ENCODE measurements at places on chromosomes 3 and 15. TPM values are rescaled to one million over a fixed set of nuclear protein-coding genes. Genes with fewer than 3 reads are reported as not detected.

Gene PLCH1
- total RNA-seq: not detected

Gene ECE2
- not detected for total RNA-seq

DNA sequence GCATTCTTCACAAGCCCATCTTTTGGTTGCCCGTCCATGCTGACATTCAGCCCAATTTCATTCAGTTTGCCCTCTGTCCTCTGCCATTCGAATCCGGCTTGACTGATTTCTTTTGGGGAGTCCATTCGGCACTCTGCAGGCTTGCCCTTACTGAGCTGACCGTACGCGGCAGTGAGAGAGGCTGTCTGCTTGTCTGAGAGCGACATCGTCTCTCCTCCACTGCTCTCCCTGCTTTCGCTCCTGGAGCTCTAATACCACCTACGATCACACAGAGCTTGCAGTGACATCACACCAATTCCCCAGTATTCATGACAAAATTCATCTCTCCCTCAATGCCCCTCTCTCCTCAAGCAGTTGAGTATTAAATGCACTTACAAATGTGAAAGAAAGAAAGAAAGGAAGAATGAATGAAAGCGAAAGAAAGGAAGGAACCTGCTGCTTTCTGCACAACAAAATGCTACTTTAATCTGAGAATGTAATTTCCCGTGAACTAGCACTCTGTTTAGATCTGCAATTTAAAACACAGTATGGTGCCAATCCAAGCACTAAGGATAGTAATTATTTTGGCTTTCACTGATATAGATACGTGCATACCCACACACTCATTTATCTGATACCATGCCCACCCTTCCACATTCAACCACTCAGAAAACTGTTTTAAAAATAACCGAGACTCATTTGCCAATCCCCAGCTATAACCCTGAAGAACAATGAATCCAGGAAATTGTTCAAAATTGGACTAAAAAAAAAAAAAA lies 89.5 kb downstream of the DHX30 start:
- no peak for DNase-seq

Gene CAMK2N2
- total RNA-seq: not detected

Gene CP
- total RNA-seq: not detected

- DNase-seq: no peak
Measured at GRCh38 chr3:53682807-53683206, 163.4 kb downstream of the CHDH start.

Gene MESP1
- total RNA-seq: 0.24 TPM

DNA sequence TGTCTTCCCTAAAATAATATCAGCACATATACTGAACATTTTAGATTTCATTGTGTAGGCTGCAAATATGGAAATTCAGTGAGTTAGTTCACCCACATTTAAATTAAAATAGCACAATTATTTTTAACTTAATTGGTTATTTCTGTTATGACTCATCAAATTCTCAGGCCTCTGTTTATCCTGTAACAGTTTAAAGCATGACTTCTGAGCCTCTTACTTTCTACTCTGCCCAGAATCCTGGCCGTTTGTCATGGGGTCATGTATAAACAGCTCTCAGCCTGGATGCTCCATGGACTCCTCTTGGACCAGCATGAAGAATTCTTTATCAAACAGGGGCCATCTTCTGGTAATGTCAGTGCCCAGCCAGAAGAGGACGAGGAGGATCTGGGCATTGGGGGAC lies 12.2 kb downstream of the TUBGCP4 start:
- no peak for DNase-seq

Gene LSAMP
- total RNA-seq: not detected

Gene ARPIN
- not detected for total RNA-seq

Gene ZNF80
- 1.6 TPM for total RNA-seq

Gene SERPINI2
- total RNA-seq: not detected

- no peak for DNase-seq
Measured at GRCh38 chr3:46184469-46184868, 23.6 kb downstream of the CCR1 start.

GRCh38 chr15:62741106-62741505 lies 301.4 kb upstream of the TPM1 start:
- no peak for DNase-seq

- no peak for DNase-seq
Measured at GRCh38 chr3:141539431-141540187, 52.8 kb downstream of the RASA2 start.

GRCh38 chr3:87305517-87305916 lies 29.1 kb upstream of the POU1F1 start:
- no peak for DNase-seq

- DNase-seq: no peak
Measured at GRCh38 chr3:173096140-173096539, 44.9 kb downstream of the SPATA16 start.

DNA sequence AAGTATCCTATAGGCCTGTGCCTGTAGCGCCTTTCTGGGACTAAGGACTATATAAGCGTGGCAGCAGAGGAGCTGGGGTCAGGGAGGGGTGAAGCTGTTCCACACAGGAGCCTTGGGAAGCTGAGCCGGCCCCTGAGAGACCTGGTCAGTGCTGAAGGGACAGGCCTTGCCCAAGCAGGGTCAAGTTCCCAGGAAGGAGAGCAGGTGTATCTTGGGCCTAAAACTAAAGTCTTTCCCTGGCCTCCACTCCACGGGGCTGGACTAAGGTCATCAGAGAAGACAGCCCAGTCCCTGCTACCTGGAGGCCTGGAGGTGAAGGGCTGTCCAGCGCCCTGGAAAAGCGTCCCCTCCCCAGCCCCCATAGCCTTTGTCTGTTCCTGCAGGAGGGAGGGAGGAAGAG lies 23.9 kb upstream of the NR2C2 start:
- no peak for DNase-seq

- no peak for DNase-seq
Measured at GRCh38 chr3:117874028-117874690, 1160.5 kb downstream of the IGSF11 start.

DNA sequence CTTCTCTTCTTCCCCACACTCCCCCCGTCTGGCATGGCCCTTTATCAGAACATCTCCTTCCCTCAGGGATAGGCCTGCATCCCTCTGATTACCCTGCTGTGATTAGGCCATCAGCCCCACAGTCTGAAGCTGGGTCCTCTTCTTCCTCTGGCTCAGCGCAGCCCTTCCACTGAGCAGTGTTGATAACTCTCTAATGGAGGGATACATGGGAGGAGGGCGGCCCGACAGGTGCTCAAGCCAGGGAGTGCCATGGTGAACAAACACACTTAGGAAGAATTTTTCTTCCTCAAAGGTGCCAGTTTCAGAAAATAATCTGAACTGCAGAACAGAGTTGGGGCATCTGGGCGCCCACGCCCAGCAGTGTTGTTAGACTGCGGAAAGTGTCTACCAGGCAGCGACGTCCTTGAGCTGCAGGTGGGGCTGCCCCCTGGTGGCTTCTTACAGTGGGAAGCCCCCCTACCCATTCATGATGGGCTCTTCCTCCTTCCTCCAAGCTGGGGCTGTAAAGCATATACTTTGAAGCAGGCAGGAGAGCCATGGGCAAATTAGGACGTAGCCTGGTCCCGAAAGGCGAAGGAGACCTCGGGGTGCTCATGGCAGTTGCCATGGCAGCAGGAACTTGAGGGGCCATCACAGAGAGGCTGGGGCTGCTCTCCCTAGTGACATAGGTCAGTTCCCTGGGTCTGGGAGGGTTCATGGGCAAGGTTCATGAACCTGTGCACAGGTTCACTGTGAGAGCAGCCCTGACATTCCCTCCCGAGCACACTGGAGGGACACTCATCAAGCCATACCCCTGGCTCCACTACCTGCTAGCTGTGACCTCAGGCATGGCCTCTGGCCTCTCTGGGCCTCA lies 33.2 kb upstream of the NR2C2 start:
- DNase-seq: no peak

Gene ZCWPW2
- total RNA-seq: not detected

GRCh38 chr15:67361100-67361499 lies 106.5 kb downstream of the IQCH start:
- no peak for DNase-seq

DNA sequence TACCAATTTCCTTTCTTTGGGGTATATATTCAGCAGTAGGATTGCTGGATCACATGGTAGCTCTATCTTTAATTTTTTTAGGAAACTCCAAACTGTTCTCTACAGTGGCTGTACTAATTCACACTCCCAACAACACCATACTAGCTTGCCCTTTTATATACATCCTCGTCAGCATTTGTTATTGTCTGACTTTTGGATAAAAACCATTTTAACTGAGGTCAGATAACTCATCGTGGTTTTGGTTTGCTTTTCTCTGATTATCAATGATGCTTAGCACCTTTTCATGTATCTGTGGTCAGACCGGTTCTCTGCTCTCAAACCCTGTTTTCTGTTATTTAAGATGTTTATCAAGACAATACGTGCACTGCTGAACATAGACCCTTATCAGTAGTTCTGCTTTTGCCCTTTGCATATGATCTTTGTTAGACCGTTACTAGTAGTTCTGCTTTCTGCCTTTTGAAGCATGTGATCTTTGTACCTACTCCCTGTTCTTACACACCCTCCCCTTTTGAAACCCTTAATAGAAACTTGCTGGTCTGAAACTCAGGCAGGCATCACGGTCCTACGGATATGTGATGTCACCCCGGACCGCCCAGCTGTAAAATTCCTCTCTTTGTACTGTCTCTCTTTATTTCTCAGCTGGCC lies 474.3 kb downstream of the RSL24D1 start:
- DNase-seq: no peak

Gene B4GALT4
- total RNA-seq: 18.6 TPM

Gene AADACL2
- total RNA-seq: not detected

DNA sequence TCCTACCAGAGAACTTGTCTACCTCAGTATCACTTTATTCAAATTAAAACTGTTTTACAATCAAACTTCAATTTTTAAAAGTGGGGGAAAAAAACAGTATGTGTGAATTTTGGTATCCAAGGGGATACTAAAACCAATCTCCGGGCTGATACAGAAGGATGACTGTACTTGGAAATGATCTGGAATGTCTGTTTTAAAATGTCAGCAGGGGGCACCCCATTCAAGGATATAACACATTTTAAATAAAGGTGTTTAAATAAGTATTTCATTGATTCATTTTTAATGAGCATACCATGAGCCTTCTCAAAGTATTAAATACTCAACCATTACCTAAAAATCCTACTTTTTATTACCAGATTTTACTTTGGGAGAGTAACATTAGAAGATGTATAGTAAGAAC lies 67.9 kb downstream of the ULK4 start:
- DNase-seq: peak; percentile 48

Gene LPP
- 37.0 TPM for total RNA-seq

DNA sequence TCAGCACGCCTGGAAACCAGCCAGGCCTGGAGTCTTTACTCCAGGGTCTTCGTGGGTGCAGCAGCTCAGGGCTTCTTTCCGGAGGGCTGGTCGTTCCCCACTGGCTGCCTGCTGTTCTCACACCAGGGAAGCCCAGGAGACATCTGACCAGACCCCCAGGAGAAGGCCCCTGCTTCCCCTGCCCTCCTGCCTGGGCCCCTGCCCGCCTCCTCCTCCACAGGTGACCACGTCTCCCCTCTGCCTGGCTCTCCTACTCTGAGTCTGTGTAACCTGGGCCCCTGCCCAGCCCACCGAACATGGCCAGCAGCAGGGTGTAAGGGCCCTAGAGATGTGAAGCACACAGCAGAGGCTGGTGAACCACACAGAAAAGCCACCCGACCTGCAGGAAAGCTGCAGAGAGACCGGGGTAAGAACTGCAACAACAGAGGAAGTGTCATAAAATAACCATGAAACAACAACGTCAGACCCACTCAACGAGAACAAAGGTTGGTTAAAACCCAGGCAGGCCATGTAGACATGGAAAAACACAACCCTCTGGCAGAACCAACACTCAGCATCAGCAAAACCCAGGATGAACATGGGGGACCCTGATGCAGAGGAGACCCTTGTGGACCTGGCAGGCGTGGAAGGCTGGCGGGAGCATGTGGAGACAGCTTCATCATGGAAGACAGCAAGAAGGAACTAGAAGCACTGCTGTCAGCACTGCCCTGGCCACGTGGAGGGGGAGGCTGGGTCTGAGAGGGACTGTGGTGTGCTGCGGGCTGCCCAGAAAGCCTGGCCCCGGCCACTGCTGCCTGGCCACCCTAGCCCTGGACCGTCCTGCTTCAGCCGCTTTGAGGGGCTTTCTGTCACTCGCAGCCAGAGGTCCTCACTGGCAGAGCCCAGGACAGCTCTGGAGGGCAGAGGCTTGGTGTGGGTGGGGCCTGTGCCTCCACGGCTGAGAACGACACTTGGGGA lies 20.4 kb downstream of the UROC1 start:
- no peak for DNase-seq

DNA sequence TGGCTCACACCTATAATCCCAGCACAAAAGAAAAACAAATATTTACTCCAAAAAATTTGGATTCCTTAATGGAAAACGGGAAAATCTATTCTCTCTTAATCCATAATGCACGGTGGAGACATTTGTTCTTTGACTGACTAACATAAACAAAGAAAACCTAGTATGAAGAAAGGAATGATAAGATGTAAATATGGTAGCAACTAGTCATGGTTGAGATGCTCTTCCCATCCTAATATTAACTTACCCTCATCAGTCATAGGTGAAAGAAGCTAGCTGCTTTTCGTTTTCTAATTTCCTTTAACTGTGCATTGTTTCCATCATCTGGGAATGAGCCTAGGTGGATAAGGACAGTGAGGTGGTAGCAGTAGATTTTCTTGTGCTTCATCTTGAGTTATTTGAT lies 22.0 kb downstream of the MAP4 start:
- DNase-seq: no peak

GRCh38 chr3:34947834-34948233 lies 691.5 kb upstream of the ARPP21 start:
- no peak for DNase-seq

DNA sequence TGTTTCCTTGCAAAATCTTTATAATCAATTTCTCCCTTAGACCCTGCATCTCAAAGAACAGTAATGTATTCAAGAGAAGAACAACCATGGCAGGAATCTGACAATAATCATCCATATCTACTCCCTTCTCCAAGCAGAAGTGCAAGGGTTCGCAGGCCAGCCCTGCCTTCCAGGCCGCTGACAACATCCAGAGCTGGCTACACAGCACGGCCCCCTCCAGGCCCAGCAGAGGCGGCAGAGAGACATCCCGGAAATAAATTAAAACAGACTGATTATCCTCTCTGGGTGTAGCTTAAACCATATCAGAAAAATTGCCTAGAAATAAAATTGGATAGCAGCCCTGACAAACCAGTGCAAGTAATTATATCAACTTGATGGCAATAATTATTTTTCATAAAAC lies 223.3 kb downstream of the FAM43A start:
- DNase-seq: no peak

Gene SCAANT1
- not detected for total RNA-seq

- no peak for DNase-seq
Measured at GRCh38 chr3:195580744-195581443, 2.8 kb downstream of the APOD start.

Gene MYZAP
- not detected for total RNA-seq

Gene ADCY5
- total RNA-seq: not detected

GRCh38 chr15:58748040-58748851 lies 1.3 kb downstream of the ADAM10 start:
- no peak for DNase-seq

DNA sequence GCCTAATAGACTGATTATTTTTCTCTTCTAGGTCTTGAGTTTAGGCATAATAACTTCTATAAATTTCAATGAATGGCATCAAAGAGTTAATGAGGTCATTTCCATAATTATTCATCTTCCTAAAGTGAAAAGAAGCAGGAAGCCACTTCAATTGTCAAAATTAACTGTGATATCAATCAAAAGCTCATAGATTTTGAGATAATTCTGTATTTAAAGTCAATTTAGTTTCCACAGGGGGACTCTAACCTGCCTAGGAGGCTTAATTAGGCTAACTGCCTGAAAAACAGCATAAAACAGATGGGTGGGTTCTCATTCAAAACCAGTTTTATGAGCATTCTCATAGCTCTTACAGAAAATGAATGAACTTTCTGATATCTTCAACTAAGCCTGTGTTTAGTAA lies 177.8 kb downstream of the OTOL1 start:
- DNase-seq: no peak

Data from CD8-positive, alpha-beta T cell (primary cell).